ENCODE measurements at places on chromosomes 1 and 21.

DNA sequence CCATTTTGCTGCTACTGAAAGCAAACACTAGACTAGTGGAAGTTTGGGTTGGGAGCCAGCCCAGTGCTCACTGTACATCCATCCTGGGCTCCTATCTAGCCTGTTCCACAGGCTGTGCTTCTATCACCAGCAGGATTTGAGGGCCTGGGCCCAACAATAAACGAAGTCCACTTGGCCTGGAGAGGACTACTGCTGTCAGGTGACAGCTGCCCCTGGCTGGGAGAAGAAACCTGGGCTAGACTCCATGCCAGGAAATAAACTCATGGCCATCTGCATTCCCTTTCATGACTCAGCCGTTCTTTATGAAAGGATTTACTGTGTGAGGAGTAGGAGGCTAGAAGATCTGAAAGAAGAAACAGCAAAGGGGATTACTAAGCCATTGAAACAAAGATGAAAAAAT is 35.5 kb downstream of the COLGALT2 start:
- DNase-seq = peak; percentile 79

- DNase-seq = no peak
Measured at GRCh38 chr1:207412845-207413244, 41.3 kb upstream of the CR2 start.

GRCh38 chr1:7640920-7641585 is 130.0 kb upstream of the VAMP3 start:
- DNase-seq = no peak

DNA sequence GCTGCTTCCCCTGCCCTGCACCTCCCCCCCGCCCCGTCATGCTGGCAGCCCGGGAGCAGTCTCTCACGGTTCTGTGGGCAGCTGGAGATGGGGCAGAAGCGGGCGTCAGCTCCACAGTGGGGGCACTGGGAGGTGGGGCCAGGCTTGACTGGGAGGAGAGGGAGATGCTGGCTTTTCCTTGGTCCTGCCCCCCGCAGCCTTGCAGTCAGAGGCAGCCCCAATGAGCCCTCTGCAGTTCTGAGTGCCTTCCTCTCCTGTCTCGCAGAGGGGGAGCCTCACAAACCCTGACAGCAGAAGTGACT is 21.7 kb downstream of the ARHGEF10L start:
- DNase-seq = no peak

- no peak for DNase-seq
Measured at GRCh38 chr1:12760256-12760795, 13.2 kb upstream of the PRAMEF12 start.

DNA sequence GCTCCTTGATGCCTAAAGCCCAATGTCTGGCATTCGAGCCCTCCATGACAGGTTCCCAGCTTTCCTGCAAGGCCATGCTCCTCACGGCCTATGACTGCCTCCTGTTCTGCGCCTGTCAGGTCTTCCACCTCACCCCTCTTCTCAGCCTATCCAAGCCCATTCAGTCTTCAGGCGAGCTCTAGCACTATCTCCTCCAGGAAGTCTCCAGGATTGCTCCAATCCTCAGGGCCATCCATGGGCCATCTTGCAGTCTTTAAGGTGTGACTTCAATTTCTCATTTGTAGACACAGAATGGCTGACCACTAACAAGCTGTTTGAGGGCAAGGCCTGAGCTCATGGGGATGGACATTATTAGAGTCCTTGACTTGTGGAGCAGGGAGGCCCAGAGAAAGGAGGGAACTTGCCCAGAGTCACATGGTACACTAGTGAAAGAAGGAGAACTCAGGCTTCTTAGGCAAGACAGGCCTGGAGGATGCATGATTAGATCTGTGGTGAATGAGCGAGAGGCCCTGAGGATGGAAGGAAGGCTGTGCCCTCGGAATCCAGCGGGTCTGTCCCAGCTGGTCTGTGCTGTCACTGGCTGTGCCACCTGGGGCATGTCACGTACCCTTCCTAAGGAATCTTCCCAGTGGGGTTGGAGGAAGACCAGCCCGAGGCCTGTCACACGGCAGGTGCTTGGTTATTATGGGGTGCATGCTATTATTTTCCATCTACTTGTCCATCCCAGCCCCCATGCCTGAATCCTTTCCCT is 1.2 kb upstream of the ACOT11 start:
- DNase-seq = no peak

GRCh38 chr1:95287825-95288224 is 53.8 kb downstream of the RWDD3 start:
- DNase-seq = no peak

- DNase-seq = no peak
Measured at GRCh38 chr1:204102029-204102611, 29.2 kb downstream of the SOX13 start.

Data from skeletal muscle cell (primary cell).